NCI-H2081 treated with DMSO at 0.1 percent for 48 hours (cell line): ENCODE measurements at places on chromosomes 6 and 20.

DNA sequence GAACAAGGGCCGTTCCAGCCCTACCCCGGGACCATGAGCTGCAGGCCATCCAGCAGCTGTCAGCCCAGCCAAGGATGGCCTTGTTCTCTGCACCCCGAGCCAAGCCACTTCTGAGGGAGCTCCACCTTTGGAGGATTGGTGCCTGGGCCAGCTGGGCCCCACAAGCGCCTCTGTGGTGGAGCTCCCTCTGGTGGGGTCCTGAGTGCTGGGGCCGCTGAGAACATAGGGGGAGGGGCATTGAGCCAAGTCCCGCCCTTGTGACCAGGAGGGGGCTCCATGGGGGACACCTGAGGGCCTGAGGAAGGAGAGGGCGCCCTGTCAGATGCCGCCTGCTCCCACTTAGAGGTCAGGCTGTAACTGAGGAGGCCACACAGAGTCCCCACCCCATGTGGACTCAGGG, 43.2 kb downstream of the YTHDF1 start:
- DNase-seq: no peak

GRCh38 chr6:130183271-130184222, 39.2 kb downstream of the SAMD3 start:
- DNase-seq: no peak

DNA sequence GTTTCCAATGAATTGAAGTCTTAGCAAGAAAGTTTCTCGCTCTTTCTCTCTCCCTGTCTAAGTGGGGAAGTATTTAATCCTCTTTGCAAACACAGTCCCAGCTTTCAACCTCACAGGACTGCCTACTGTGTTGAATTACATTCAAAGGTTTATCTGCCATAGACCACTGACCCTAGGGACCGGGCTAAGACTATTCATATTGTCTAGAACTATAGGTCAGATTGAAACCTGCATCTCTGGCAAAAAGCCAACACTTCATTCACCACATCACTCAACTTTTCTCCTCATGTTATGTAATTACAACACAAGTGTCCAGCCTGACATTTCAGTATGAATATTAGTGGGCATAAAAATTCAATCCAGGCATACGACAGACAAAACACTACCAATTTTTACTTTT, 314.7 kb upstream of the RSPO3 start:
- DNase-seq: no peak

GRCh38 chr6:107021446-107022185, 6.4 kb upstream of the MTRES1 start:
- DNase-seq: no peak

- no peak for DNase-seq
Observed at GRCh38 chr6:63307581-63308246, 12.1 kb downstream of the LGSN start.

DNA sequence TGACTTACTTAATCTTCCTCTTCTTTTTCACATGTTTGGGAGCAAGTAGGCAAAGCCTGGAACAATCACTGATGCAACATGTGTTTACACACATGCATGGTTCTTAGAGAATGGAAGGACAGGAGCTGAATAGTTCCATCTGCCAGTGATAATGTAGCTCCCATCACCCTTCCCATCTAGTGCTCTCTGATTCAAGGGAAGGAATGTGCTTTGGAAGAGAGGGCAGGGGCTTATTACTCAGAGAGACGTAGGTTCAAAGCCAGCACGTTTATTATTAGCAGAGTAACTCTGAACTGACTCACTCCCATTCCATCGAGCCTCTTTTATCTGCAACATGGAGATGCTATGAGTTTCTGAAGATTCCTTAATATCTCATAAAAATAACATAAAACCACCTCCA, 211.9 kb downstream of the GMPR start:
- DNase-seq: no peak

GRCh38 chr6:151389618-151390275, 1.6 kb downstream of the ZBTB2 start:
- DNase-seq: peak; percentile 58

GRCh38 chr6:125714441-125715090, 34.9 kb upstream of the HEY2 start:
- no peak for DNase-seq

GRCh38 chr6:166618866-166619761, 7.9 kb downstream of the RPS6KA2 start:
- no peak for DNase-seq

DNA sequence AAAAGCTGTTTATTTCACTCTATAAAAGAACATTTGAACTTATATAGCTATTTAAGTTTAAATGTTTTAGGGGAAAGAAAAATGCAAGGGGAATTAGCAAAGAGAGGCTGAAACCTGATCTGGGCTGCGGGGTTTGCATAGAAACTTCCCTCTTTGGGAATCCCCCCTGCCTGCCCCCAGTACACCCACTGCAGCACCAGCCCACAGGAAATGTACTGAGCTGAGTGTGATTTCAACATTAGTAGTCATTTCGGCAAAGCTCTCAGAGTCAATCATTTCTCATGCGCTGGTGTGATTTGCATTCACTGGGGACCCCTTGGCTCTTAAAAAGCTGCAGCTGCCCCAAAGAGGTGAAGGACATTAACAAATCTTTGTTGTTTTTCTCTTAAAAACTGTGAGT, 859.4 kb downstream of the MAFB start:
- DNase-seq: no peak

DNA sequence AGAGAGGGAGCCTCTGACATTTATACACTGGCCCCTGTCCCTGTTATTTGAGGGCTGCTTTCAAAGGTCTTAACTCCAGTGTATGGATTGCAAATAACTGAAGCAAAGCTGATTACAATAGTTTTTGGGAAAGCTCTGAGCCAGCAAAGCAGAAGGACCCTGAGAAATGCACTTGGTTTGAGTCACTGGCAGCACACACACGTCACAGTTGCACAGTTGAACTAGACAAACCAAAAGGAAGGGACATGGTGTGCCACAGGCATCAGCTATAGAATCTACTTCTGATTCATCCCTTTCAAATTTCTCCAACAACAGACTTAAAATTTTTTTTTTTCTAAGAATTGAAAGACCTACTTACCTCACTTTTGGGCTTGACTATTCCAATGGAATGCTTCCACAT, 56.4 kb downstream of the SNRNP48 start:
- no peak for DNase-seq

GRCh38 chr6:12472601-12473038, 182.5 kb downstream of the EDN1 start:
- no peak for DNase-seq

DNA sequence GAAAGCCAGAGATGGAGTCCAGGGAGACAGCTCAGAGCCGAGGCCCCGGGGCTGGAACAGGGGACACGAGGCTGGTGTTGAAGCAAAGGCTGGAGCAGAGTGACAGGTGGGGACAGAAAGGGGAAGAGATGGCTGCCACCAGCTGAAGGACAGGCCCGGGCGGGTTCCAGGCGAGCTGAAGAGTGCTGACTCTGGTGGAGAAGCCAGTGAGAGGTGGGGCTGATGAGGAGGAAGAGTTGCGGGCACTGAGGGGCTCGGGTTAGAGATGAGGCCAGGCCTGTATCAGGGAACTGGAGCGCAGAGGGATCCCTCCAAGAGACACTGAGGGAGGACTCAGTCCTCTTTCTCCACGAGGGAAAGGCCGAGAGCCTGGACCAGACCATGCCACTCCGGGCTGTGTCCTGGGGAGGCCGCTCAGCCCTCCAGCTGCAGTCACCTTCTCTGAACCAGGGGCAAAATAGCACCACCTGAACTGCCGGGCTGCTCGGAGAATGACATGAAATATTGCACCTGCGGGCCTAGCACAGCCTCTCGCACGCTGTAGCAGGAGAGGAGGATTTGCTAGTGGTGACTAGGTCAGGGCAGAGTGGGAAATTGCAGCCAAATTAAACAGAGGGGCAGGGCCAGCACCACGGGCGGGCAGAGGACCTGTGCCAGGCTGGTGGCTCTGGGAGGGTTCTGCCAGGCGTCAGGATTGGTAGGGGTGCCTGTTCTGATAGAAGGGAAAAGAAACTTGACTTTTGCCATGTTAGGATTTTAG, 175.9 kb downstream of the ZDHHC14 start:
- DNase-seq: no peak

DNA sequence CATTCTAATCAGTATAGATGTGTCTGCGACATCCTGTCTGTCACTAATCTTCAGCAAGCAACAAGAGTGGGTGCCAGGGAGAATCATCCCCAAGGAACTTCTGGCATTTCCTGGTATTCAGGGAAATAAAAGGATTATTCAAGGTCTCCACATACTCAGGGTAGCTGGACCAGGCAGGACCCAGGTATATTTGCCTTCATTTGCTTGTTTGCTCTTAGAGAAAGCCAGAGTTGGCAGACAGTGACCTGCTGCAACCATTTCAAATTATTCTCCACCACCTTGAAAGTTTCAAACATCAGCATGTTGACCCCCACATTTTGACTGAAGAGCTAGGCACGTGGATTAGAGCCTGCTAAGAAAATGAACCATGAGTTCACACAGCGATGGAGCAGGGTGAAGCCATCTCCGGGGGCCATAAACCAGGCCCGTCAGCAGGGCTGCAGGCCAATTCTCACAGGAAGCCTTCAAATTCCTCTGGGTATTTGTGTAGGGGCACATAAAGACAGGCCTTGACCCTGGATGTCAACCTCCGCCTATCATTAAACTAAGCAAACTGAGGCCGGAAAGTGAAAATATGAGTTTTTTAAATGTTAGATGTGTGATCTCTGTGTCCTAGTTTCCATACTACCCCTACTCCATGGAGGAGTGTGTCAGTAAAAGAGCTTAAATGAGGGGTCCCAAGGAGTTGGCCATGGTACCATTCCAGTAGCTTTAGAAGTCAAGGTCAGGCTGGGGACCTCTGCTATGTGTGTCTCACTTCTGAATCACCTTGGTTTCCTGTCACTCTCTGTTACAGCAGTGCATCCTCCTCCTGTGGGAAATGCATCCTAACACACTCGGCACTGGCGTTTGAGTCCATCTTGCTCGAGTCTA, 32.9 kb downstream of the TRAM2 start:
- DNase-seq: no peak

GRCh38 chr20:39446397-39446796, 484.3 kb downstream of the DHX35 start:
- no peak for DNase-seq

GRCh38 chr20:644692-645317, 8.2 kb downstream of the SRXN1 start:
- DNase-seq: no peak

DNA sequence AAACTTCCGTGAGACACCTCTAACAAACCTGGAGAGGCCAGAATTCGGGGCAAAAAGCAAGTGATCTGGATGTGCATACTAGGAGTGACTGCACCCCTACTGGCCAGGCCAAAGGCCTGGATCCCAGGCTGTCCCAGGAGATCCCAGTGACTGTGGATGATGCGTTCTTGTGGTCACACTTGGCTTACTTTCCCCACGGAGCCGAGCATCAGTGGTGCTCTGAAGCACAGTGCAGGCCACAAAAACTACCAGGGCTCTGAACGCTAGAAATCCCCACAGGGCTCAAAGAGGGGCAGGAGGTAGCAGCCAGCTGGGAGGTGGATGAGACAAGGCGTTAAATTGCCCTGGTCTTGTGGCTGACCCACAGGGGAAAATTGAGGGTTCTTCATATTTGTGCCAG, 7.1 kb downstream of the TRIM26 start:
- DNase-seq: no peak

DNA sequence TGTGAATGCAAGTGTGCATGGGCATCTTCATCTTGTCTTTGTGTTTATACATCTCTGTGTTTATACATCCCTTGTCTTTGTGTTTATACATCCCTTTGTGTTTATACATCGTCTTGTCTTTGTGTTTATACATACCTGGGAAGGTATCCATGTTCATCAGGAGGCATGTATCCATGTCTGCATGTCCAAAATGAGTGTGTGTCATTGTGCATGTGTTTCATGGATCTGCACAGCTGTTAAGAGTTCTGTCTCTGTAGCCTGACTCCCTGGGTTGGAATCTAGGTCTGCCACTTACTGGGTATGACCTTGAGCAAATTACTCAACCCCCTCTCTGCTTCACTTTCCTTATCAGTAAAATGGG, 50.1 kb upstream of the SIRPA start:
- no peak for DNase-seq

GRCh38 chr6:2731281-2731909, 19.3 kb downstream of the MYLK4 start:
- DNase-seq: no peak

DNA sequence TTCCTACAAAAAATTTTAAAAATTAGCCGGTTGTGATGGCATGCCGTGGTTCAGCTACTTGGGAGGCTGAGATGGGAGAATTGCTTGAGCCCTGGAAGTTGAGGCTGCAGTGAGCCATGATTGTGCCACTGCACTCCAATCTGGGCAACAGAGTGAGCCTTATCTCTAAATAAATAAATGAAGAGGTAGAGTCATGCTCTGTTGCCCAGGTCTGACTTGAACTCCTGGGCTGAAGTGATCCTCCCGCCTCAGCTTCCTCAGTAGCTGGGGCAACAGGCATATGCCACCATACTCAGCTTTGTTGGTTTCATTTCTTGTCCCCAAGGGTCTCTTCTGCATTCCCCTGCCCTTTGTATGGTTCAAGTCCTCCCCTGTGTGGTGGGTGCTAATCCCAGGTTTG, 17.0 kb downstream of the HSPA1B start:
- no peak for DNase-seq

- no peak for DNase-seq
Observed at GRCh38 chr6:17589406-17590096, 10.6 kb upstream of the FAM8A1 start.
